ENCODE measurements at places on chromosomes 3 and 15.

DNA sequence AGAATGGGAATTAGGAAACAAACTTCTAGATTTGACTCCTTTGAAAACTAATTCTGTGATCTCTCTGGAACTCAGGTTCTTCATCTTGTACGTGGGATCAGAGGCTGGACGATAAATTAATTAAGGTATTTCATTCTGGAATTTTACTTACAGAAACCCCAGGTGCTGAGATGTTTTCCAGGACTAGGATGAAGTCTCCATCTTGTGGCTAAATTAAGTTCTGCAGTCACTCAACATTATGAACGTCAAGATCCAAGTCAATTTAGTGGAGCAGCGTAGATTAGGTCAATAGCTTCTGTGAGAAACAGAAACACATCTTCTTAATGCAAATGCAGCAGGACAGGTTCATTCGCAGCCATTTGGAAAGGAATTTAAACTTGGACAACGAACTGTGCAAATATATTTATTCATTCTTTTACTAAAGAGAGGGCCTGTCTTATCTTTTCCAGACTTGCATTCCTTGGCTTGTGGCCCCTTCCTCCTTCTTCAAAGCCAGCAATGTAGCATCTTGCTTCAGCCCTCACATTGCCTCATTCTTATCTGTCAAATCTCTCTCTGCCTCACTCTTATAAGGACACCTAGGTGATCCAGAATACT, 26.7 kb upstream of the TMC3 start:
- DNase-seq = peak; percentile 40

DNA sequence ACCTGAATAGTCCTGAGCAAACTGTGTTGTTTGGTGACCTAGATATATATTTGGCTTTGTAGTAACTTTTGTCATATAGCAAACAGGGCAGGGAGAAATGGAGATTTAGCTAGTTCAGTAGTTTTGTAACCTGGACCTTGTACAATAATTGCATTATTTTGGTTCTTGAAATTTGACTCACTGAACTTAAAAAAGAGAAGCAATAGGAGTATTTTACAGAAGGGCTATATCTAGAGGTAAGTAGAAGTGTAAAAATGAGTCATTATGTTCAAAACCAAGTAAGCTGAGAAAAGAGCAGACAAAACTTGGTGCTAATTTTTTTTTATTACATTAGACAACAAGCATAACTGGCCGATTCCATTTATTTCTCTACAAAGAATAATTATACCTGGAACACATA, 505.4 kb downstream of the ZIC1 start:
- no peak for DNase-seq

DNA sequence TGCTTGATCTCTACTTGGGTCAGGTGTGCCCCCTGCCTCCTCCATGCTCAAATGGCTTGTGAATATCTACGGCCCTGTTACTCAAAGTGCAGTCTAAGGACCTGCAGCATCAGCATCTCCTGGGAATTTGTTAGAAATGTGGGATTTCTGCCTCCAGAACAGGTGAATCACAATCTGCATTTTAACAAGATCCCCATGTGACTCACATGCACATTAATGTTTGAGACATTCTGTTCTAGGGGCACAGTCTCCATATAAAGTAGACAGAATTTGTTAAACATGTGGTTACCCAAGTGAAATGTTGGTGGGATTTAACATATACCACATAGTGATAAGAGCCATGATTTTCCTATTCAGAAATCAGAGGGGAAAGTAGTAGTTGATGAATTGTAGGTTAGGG, 256.2 kb downstream of the NR1D2 start:
- DNase-seq = no peak

DNA sequence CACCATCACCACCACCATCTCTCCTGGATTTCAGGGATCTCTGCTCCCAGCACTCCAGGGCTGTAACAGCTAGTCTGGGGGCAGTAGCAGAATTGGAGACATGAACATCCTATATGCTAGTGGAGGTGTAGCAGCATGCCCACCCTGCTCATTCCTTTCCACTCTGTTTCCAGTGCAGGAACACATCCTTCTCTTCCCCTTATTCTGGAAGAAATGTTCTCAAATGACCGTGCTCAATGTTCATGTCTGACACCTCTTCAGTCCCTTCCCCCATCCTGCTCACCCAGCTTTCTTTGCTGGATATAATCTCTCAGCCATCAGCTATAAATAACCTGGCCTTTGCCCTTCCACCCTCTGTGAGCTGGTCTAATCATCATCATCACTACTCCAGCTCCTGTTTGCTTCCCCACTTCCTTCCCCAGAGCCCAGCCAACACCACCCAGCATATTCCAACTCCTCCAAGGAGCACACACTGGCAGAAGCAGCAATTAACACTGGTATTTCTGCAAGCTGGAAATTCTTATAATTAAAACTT, 31.1 kb downstream of the DCLK3 start:
- no peak for DNase-seq

DNA sequence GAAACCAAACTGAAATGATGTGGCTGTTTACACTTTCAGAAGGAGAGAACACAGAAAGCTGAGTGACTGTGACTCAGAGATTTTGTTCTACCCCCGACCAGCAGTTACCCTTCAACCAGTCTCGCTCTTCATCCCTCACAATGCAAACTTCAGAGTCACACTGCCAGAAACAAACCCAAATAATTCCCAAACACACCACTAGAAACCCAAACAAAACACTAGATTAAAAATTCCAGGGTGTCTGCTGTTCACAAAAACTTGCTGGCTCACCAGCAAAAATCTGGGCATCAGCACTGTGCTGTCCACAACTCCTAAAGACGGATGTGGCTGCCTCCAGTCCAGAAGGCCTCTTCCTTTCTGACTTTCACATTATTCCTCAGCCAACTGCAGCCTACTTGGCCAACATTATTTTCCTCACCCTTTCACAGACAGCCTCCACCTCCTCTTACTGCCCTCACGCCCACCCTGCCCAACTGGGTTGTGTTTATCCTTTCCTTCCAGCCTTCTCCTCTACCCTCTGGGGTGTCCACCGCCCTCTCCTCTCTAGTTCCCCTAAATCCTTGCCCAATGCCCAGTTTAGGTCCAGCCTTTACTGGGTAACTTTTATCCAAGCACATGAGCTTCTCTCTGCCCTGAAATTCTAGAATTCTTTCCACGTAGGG, 71.4 kb downstream of the MECOM start:
- DNase-seq = no peak

DNA sequence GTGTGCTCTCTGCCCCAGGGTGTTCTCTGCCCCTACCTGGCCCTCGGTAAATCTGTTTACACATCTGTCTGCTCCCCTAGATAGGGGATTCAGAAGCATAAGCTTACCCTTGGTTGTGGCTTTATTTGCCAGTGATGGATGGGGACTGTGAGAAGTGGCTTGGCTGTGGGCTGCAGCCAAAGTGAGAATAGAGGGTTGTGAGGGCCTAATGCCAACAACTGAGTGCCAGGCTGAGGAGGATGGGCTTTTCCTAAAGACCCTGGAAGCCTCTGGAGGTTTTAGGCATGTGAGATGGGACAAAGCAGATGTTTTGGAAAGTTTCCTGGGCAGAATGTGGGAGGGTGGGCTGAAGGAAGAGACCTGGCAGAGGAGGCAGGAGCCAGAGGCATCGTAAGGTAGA, 15.4 kb upstream of the APEH start:
- no peak for DNase-seq

DNA sequence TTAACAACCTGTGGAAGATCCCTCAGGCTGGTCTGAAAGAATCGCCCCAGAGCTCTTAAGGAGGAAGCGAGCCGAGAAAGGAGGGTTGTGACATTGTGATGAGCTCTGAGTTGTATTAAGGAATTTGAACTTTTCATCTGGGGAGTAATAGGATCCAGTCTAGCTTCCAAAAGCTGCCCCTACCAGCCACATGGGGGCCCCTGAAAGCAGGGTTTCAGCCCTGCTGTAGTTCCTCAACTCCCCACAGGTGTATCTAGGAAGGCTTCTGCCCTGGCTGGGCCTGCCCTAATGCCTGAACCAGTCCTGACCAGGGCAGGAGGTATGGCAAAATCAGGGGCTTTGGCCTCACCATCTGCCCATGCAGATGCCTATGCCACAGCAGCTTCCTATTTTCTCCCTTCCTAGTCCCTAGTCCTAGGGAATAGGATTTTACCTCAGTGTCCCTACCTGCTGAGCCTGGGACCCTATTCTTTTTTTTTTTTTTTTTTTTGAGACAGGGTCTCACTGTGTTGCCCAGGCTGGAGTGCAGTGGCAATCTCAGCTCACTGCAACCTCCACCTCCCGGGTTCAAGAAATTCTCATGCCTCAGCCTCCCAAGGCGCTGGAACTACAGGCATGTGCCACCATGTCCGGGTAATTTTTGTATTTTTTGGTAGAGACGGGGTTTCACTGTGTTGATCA, 5.0 kb upstream of the AP3S2 start:
- no peak for DNase-seq

GRCh38 chr3:152323834-152324233, 55.1 kb downstream of the MBNL1 start:
- no peak for DNase-seq

- no peak for DNase-seq
Observed at GRCh38 chr3:46453526-46454208, 11.0 kb downstream of the LTF start.

GRCh38 chr3:100761211-100761942, 52.1 kb downstream of the TFG start:
- DNase-seq = no peak

- DNase-seq = no peak
Observed at GRCh38 chr3:33768578-33769330, 29.7 kb upstream of the PDCD6IP start.

- DNase-seq = no peak
Observed at GRCh38 chr3:144516026-144516425, 544.4 kb downstream of the DIPK2A start.

- no peak for DNase-seq
Observed at GRCh38 chr3:126025862-126026261, 56.9 kb downstream of the ROPN1B start.

GRCh38 chr15:39135989-39136388, 444.9 kb upstream of the THBS1 start:
- DNase-seq = no peak

DNA sequence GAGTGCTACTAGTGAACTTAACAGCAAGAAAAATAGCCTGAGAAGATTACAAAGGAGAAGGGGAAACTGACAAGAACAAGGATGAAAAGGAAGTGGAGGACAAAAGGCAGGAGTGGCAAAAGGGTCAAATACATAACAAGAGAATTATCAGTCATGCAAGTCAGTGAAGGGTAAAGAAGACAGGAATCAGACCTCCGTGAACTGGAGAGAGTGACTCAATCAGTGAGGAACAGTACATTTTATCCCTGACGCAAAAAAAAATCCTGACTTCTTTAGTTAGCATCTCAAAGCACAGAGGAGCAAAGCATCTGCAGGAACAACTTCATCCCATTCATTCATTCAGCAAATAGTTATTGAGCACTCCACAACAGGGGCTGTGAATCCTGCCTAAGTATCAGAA, 97.8 kb downstream of the SST start:
- DNase-seq = no peak

DNA sequence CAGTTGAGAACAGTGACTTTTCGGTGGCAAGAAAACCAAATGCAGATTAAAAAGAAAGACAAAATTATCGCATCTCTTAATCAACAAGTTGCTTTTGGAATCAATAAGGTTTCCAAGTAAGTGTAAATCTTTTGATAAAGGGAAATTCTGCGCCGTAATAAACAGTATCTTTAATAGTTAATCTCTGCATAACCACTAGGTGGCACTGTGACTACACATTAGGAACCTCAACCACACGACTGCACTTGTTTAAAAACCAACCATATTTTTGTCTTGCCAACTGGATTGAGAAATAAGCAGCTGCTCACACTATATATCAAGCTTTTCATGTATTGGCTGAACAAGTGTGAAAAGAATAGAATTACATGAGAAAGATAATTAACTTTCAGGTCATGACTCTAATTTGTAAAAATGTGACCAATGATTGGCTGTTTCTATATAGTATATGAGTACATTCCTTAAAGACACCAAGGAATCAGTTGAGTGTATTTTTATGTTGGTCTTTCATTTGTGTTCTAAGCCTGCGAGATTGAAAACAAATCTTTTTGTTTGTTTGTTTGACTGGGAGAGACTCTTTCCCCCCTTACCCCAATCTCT, 72.7 kb downstream of the DZIP3 start:
- DNase-seq = peak; percentile 75

DNA sequence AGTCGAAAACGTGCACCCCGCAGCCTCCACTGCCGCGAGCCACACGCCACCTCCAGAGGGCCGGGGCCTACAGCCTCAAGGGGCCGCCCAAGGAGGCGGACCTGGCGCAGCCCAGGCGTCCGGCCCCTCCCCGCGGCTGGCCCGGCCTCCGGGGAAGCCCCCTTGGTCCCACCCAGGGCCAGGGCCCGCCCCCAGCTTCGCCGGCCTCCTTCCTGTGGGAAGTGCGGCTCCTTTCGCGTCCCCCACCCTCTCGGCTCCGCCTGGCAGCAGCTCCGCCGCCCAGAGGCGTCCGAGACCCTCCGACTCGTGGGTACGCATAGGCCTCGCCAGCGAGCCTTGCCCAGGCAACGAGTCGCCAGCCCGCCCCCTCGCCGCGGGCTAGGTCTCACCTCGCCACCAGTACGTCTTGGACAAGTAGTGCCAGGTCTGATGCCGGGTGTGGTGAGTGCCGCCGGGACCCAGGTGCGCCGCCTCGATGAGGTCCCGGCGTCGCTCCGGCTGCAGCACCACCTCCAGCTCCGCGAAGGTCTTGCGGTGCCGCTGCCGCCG, 642 bp downstream of the ZBTB11 start:
- peak; percentile 83 for DNase-seq

DNA sequence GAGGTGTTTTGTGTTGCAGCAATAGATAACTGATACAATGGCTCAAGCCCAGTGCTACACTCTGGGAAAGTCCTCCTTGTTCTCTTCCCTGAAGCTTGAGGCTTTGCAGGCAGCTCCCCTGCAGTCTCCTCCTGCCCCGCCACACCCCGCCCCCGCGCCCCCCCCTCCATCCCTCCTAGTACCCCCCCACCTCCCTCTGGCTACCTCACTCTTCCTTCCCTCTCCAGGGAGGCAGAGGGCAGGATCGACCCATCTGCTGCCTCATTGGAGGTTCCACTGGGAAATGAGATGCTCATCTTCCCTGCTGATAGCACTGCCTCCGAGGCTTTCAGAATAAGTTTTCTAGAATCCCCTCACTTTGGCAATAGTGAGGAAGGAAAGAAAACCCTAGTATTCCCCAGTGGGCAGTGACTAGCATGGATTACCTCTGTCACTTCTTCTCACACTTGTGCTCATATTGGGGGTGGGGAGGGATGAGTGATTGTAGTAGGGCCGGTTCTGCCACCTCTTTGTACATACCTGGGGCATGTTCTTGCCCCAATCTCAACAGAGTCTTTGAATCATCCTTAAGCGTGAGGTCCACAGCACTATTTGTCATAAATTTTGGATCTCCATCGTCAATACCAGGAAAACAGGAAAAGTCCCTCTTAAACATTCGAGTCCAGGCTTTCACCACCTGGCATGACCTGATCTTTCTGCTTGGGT, 16.3 kb upstream of the RAB7A start:
- no peak for DNase-seq

- DNase-seq = no peak
Observed at GRCh38 chr3:114686621-114687020, 392.8 kb downstream of the TIGIT start.

Measured in hematopoietic multipotent progenitor cell treated with erythropoietin and hydrocortisone succinate and interleukin-3 and kit ligand, for 15 days (in vitro differentiated cells).